Suppressor macrophage (primary cell): ENCODE measurements at places on chromosomes 11 and 22.

DNA sequence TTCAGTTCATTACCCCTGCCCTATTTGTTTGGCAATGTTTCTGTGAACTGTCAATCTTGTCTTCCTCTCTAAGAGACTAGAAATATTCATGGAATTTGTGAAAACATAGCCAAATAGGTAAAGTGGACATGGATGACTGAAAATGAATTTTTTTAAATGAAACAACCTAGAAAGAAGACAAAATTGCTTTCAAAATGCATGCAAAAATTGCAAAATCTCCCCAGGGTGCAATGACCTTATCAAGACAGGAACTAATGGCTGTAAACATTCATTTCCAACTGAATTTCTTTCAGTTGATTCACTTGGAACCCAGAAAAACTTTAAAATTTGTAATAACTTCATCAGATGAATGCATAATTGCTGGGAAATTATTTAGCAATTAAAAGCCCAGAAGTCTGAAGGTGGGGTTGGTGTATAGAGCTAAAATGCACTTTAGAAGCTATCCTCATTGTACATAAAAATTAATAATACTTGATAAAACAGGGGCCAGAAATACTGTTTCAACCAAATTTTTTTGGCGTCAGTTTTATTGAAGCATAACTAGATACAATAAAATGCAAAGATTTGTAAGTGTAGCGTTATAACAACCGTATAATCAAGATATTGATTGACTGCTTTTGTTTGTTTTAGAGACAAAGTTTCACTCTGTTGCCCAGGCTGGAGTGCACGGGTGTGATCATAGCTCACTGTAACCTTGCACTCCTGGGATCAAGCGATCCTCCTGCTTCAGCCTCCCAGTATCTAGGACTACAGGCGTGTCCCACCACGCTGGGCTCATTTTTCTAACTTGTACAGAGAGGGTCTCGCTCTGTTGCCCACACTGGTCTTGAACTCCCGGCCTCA, 27.6 kb upstream of the SLC35C1 start:
- DNase-seq = no peak

DNA sequence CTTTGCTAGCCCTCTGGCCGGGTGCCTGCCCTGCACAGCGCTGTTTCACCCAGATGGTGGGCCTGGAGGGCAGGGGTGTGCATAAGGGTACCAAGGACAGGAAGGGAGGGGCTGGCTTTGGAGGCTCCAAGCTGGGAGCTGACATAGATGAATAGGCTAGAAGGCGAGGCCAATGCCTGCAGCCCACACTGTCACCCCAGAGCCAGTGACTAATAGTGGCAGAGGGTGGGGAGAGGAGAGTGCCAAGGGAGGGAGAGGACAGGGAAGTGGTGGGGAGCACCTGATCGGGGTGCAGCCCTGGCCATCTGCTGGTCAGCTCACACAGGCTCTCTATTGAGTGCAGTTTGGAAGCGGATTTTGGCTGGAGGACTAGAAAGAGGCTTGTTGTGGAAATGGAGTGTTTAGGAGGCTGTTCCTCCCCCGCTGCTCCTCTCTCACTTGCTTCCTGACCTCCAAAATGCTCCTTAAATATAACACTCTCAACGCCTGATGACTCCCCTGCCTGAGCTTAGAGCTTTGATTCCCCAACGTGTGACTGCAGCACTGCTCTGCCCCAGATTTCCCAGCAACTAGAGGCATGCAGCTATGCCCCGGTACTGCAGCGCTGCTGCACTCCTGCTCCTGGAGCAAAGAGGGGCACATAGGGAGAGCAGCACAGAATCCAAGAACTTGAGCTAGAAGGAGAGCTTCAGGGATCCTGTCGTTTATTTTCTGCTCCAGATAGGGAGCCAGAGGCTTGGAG, 89.2 kb downstream of the GRAMD1B start:
- DNase-seq = peak; percentile 77

- peak; percentile 68 for DNase-seq
Observed at GRCh38 chr11:109971184-109971523, 122.0 kb upstream of the ZC3H12C start.

GRCh38 chr11:34653031-34653430, 32.1 kb downstream of the EHF start:
- DNase-seq = no peak

DNA sequence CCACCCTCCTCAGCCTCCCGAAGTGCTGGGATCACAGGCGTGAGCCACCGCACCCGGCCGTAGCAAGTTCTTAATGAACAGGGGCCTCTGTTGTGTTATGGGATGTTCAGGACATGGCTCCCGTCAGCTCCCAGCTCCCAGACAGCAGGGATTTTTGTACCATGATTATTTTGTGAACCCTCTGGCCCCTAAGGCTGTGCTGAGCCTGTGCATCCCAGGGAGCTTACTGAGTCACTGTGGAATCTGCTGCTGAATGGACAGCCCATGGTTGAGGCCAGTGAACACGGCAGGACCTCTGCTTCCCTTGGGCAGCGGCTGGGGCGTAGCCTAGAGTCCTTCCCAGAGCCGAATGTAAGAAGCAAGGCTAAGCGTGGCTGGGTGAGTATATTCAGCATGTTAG, 245.2 kb downstream of the NTM start:
- no peak for DNase-seq

DNA sequence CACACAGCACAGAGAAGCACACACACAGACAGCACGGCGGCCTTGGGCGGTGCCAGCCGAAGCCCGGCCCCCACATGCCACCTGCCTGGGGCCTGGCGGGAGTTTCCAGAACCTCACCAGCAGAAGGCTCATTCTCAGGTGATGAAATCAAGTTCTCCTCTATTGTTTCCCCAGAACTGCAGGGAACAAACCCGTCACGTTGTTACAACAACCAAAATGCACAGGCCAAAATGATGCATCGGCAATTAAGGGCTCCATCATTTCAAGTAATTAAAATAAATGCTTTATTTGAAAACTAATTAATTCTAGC, 30.8 kb downstream of the GNB1L start:
- DNase-seq = no peak

GRCh38 chr11:110251836-110252235, 44.6 kb downstream of the RDX start:
- no peak for DNase-seq

DNA sequence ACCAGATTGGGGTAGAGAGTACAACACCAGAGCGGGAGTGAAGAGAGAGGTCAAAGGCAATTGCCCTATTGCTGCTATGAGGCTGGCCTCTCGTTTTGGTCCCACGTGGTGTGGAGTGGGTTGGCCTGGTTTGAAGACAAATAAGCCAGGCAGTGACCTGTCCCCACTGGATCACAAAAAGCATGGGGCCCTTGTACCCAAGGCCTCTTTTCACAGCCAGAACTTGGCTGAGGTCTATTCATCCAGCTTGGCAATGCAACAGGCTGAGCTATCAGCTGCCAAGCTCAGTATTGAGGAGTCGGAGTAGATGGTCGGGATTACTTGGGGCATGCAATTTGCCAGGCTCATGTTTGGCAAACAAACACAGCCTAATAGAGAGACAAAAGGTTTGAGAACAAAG, 19.2 kb upstream of the GALNT18 start:
- DNase-seq = no peak

DNA sequence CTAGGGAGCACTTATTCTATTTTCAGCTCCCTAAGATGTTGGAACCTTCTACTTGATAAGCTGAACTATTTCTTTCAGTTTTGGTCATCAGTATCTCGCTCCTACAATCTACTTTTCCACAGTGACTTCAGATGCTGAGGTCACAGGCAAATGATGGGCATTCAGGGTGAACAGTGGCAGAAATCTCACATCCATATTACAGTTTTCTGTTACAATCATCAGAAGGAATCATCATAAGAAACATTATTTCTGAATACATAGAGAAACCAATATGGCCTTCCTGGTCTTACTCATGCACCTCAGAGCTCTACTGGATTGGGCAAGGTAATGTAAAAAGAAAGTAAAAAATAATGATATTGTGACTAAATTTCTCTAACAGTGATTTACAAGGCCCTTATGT, 39.4 kb upstream of the DDI1 start:
- no peak for DNase-seq

DNA sequence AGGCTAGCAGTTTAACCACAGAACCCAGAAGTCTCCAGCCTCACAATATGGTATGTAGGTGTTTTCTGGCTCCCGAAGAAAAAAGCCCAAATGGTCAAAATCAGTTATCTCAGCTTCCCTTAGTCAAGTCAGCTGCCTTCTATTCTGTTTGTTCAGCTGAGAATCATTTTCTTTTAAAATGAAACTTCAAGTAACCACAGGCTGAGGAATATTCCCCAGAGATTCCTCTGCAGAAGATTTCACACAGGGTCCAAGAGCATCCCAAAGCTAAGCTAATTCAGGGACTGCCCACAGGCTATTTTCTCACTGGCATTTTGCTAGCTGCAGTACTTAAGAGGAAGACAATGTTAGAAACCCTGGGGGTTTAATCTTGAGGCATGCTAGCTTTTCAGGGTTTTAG, 977.0 kb upstream of the CHORDC1 start:
- no peak for DNase-seq

GRCh38 chr11:31106326-31106725, 263.2 kb downstream of the DCDC1 start:
- DNase-seq = no peak

GRCh38 chr11:1696608-1697570, at the start of gene KRTAP5-6:
TSS of gene KRTAP5-6 (plus strand) at chr11:1697195. CDS start at chr11:1697246, 51 bp downstream.
- no peak for DNase-seq

DNA sequence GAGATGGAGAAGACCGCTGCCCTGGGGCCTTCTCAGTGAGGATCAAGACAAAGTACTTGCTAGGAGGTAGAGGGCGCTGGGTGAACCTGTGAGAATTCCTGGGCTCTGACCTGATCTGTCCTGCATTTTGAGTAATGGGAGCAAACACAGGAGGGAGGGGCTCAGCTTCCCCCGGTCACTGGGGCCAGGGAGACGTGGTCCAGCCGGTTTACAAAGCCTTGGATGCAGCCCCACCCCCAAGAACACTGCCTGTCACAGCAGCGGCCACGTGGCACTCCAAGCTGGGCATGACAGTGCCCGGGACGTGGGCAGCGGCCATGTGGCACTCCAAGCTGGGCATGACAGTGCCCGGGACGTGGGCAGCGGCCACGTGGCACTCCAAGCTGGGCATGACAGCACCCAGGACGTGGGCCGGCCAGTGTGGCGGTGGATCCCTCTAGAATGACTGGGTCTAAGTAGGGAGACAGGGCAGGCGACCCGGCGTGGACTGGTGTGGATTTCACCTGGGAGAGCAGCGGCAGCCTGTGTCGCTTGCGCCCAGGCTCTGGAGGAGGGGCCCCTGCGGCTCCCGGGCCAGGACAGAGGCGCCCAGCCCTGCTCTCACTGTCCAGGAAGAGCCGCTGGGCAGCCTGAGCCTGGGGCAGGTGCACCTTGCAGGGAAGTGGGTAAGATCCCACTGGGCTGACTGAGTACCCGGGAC, 2.5 kb upstream of the TTLL8 start:
- DNase-seq = no peak

DNA sequence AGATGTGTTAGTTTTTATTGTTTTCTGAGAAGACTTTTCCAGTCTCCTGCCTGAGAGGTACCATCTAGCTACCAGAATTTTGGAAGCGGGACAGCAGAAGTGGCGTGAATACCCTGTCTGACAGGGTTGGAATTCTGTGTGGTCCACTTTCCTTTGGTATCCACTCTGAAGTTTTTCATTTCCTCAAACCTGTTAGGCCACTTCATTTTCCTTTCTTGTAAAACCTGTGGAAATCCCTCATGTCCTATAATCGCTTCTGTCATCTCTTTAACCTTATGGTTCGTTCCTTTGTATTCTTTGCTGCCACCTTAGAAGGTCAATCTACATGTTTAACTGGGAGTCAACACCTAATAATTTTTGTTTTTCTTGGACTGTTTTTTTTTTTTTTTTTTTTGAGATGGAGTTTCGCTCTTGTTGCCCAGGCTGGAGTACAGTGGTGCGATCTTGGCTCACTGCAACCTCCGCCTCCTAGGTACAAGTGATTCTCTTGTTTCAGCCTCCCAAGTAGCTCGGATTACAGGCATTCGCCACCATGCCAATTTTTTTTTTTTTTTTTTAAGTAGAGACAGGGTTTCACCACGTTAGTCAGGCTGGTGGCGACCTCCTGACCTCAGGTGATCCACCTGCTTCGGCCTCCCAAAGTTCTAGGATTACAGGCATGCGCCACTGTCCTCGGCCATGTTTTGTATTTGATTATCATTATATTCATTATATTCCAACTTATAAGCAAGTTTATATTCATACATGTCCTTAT, 7.1 kb downstream of the SFI1 start:
- DNase-seq = no peak

GRCh38 chr11:133697161-133697560, 148.2 kb downstream of the SPATA19 start:
- no peak for DNase-seq

GRCh38 chr11:66363805-66364535, 7.6 kb downstream of the SLC29A2 start:
- DNase-seq = peak; percentile 60

DNA sequence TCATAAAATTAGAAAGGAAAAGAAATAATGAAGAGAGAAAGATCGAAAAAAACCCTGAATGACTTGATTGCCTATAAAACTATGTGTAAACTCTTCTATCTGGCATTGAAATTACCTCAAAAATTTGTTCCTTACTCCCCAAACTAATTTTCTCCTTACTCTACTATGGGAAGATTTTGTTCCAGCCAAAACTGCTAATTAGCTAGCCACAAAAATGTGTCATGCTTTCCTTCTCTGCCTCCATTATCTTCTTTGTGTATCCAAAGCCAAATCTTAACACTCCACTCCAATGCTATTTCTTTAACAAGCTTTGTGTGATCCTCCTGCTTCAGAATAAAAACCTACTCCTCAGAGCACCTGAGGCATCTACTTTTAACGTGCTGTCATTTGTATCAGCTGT, 831.2 kb downstream of the METTL15 start:
- DNase-seq = no peak

DNA sequence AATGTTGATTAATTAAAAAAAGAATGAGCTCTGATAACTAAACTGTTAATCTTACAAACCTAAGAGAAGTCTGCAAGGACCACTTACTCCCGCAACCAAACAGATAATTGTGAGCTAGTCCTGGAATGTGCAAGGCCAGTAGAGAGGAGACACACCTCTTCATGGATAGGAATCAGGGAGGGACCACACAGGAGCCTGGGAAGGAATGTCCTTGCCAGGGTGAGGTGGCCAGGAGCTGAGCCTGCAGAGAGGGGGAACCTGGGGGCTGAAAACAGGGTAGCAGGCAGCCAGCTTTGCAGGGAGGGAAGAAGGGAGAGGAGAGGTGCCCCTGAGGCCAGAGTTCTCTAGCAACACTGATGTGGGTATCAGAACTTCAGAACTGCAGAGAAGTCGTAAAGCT, 9.4 kb upstream of the NLRP10 start:
- no peak for DNase-seq

GRCh38 chr11:117700551-117700950, 96.5 kb downstream of the DSCAML1 start:
- DNase-seq = no peak

GRCh38 chr11:103842795-103843194, 193.6 kb upstream of the DDI1 start:
- no peak for DNase-seq

GRCh38 chr11:2697866-2698265, 1.9 kb downstream of the KCNQ1OT1 start:
- DNase-seq = peak; percentile 9

- DNase-seq = no peak
Observed at GRCh38 chr11:71136095-71136845, 116.1 kb downstream of the SHANK2 start.
